NCI-H1930 (cell line): ENCODE measurements at places on chromosomes 16 and 17.

DNA sequence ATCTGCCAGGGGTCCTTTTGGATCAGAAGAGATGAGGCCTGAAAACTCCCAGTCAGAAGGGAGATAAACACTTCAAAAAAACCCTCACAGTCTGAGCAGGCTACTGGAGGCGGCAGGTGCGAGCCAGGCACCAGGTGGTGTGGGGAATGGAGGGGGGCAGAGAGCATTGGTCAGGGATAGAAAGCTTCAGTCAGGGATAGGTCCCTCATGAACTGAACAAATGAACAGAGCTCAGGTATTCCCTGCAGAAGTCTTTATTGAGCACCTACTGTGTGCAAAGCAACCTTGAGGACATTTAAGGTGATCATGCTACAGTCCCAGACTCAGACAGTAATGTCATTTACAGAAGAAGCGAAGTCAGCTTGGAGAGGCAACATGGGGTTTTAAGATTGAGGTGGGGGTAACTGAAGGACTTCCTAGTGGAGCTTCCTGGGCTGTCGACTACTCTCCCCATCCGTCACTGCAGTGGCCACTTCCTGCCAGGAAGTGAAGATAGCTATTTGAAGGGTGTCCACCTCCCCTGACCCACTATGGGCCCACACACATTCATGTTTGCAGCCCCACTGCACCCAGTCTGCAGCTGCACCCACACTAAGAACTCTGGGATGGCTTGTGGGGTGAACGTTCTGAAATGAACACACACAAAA is 3.2 kb downstream of the KIFC3 start:
- DNase-seq, result no peak

DNA sequence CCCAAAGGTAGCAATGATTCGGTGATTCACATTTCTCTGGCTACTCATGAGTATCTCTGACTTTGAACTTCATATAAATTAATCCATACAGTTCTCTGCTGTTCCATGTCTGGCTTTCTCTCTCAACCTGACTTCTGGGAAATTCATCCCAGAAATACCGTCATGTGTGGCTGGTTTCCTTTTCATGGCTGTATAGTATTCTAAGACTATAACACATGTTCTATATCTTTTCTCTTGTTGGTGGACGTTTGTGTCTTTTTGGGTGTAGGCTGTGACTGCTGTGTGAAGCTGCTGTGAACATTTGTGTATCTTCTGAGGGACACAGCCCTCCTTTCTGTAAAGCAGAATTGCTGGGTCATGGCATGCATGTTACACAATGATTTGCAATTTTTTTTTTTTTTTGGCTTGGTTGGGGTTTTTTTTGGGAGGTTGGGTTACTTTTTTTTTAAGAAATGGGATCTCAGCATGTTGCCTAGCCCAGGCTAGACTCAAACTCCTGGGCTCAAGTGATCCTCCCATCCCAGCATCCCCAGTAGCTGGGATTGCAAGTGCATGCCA is 6.3 kb downstream of the TTYH2 start:
- no peak for DNase-seq

- DNase-seq, result no peak
These were observed 300.6 kb downstream of the SOX9 start for GRCh38 chr17:72421128-72422092.

- DNase-seq, result no peak
These were observed 85.1 kb downstream of the TNFRSF13B start for GRCh38 chr17:16886655-16887322.

GRCh38 chr17:61505846-61506627 is 53.8 kb downstream of the TBX4 start:
- no peak for DNase-seq

GRCh38 chr16:72094266-72094610 is 591 bp downstream of the DHX38 start:
- DNase-seq, result no peak

- DNase-seq, result no peak
These were observed 96.9 kb downstream of the ADCY9 start for GRCh38 chr16:4019371-4019791.

GRCh38 chr17:15398736-15399331 is 57.4 kb upstream of the TEKT3 start:
- no peak for DNase-seq

- no peak for DNase-seq
These were observed 108.2 kb upstream of the HS3ST2 start for GRCh38 chr16:22705799-22706198.

DNA sequence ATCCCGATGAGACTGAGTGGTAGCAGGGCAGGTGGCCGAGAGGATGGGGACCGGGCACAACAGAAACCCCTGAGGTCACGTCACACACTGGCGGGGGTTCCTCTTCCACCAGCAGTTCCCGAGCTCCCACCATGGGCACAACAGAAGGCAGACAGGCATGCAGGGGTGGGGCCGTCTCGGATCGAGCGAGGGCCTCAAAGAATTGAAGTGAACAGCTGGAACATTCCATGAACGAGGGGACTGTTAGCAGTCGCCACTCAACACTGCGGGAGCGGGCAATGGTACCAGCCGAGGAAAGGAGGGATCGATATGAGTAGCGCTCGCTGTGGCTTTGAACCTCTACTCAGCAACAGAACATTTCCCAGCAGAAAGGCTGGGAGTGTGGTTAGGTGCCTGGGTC is 5.3 kb downstream of the CEP131 start:
- DNase-seq, result no peak

GRCh38 chr17:30197416-30197815 is 38.1 kb downstream of the SLC6A4 start:
- no peak for DNase-seq

GRCh38 chr16:4684058-4684715 is 9.2 kb upstream of the NUDT16L1 start:
- no peak for DNase-seq

DNA sequence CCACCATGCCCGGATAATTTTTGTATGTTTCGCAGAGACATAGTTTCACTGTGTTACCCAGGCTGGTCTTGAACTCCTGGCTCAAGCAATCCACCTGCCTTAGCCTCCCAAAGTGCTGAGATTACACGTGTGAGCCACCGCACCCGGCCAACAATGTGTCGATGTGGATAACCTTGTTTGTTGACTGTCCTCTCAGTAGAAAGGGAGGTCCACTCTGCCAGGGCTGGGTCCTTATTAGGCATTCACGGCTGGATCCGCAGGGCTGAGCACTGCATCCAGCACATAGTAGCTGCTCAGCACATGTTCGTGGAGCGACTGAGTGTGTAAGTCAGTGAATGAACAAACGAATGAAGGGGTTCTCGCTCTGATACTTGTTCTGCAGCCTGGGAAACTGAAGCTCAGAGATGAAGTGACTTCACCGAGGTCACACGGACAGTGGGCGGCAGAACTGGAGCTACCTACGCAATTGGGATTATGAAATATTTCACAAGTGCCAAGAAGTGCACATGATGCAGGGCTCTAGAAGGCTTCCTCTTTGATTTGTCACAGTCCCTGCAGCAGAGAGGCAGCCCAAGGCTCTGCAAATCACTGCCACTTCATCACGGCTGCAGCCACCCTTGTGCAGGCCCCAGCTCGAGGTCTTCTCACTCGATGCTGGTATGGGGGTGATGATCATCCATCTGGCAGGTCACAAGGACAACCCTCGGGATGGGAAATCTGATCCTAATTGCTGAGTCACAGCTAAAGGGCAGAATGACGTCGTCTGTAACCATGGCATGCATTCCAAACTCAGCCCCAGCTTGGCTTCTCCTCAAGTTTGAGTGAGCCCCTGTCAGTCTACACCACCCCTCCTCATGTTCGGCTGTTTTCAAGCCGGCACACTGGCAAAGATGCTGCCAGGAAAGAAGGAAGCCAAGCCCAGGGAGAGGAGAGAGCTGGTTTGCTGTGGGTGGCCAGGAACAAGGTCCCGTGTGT is 28.0 kb upstream of the SNN start:
- DNase-seq, result no peak

GRCh38 chr16:89330177-89330856 is 112.8 kb downstream of the ZNF778 start:
- no peak for DNase-seq

- DNase-seq, result no peak
These were observed at the start of gene AKTIP for GRCh38 chr16:53502331-53503269. Gene AKTIP (minus strand): TSS chr16:53503209. CDS start chr16:53500259, 2,950 bp downstream.

DNA sequence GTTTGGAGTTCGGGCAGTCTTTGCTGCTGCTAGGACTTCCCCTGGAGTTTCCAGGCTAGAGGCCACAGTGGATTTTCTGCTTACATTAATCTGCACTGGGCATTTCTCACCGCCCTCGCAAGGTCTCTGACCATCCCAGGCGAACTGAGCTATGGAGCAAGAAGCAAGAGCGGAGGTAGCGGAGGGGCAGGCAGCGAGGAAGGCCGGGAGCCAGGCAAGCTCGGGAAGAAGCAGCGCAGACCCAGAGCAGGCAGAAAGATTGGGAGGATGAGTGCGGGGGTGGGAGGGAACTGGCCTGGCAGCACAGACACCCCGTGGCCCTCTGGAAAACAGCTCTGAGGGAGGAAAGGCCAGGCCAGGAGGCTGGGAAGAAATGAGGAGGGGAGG is 3.8 kb downstream of the COTL1 start:
- no peak for DNase-seq

- DNase-seq, result no peak
These were observed 42.3 kb upstream of the MED9 start for GRCh38 chr17:17434477-17434876.

- DNase-seq, result no peak
These were observed 4.7 kb upstream of the DDX19A start for GRCh38 chr16:70342016-70342415.

DNA sequence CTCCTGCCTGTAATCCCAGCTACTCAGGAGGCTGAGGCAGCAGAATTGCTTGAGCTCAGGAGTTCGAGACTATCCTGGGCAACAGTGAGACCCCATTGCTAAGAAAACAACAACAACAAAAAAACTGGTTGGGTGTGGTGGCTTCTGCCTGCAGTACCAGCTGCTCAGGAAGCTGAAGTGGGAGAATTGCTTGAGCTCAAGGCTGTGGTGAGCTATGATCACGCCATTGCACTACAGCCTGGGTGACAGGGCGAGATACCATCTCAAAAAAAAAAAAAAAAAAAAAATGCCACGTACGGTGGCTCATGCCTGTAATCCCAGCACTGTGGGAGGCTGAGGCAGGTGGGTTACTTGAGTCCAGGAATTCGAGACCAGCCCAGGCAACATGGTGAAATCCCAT is 34.1 kb downstream of the NME2 start:
- DNase-seq, result no peak

DNA sequence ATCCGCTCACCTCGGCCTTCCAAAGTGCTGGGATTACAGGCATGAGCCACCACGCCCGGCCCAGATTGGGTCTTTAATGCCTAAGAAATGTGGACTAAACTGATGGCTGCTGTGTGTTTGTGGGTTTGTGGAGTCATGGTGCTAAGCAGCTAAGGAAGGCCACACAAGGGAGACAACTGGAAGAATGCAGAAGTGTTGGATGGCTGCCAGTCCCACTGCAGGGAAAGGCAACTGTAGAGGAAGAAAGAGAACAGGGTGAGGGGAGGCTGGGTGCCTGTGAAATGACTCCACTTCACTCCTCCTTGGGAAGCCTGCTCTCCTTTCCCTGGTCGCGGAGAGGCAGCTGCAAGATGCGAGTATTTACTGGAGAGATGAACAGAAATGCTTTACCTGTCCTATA is 23.5 kb upstream of the SIAH1 start:
- no peak for DNase-seq

- no peak for DNase-seq
These were observed 26.1 kb downstream of the HDAC5 start for GRCh38 chr17:44097110-44097958.

- no peak for DNase-seq
These were observed 37.1 kb downstream of the SPACA3 start for GRCh38 chr17:33028778-33029177.

DNA sequence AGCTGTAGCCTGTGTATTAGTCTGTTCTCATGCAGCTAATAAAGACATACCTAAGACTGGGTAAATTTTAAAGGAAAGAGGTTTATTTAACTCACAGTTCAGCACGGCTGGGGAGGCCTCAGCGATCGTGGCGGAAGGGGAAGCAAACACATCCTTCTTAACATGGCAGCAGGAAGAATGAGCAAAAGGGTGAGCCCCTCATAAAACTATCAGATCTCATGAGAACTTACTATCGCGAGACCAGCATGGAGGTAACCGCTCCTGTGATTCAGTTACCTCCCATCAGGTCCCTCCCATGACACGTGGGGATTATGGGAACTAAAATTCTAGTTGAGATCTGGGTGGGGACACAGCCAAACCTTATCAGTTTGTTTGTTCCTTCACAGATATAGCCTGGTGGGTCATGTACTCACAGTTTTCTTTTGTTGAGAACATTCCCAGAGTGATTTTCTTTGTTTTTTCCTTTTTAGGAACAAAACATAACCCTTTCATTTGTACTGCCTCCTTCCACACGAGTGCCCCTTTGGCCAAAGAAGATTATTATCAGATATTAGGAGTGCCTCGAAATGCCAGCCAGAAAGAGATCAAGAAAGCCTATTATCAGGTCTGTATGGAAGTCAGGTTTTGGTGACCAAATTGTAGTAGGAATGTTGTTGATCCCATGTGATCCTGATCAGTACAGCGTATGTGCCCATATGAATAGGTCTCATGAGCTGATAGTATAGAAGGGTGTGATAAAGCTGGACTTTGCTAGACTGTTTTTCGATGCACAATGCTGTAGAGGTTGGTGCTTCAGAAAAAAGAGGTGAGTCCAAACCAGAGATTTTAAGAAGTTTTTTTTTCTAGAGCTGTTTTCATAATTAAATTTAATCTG is 8.5 kb downstream of the DNAJA3 start:
- DNase-seq, result no peak

GRCh38 chr17:82636626-82637598 is 11.3 kb downstream of the WDR45B start:
- peak; percentile 60 for DNase-seq

DNA sequence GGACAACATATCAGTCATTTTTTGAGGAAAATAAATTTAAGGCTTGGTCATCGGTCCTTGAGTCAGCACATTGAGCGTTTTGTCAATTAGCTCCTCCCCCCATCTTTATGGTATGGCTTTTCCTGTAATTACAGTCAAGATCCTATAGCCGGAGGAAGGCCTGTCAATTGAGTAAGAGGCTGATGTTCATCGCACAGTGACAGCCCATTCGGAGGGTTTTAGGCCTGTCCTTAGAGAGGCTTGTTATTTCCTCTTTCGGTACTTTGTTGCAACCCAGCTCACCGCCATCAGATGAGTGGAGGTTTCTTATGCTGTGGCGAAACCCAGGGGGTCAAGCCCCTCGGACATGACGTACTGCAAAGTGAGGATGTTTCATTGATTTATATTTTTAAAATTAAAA is 395.2 kb downstream of the WWOX start:
- DNase-seq, result no peak

- DNase-seq, result no peak
These were observed 30.7 kb downstream of the ADGRG5 start for GRCh38 chr16:57572978-57573728.

GRCh38 chr17:65109990-65110680 is 27.0 kb upstream of the RGS9 start:
- DNase-seq, result no peak

- no peak for DNase-seq
These were observed 359.3 kb upstream of the SALL1 start for GRCh38 chr16:51510416-51510815.

GRCh38 chr17:48556576-48557401 is 11.9 kb upstream of the HOXB2 start:
- no peak for DNase-seq

GRCh38 chr16:35152067-35152627 is 1692.7 kb downstream of the TP53TG3F start:
- DNase-seq, result no peak

DNA sequence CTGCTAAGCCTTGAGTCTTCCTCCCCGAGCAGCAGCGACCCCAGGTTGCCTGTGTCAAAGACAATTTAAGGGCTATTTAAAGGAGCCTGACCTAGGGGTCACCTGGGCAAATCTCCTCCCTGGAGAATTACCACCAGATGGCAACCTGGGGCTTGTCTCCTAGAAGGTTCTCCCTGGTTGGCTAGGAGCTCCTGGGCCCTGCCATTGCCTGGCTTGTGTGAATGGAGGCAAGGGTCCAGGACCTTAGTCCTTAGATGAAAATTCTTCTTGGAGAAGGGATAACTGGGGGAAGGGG is 51.3 kb upstream of the TAC4 start:
- DNase-seq, result no peak
